ENCODE measurements at places on chromosomes 5 and 9.
A peak's percentile ranks its signal among the peaks of the same experiment; 100 is the strongest.

GRCh38 chr5:38448568-38449350 is 107.7 kb downstream of the LIFR start:
- no peak for DNase-seq

DNA sequence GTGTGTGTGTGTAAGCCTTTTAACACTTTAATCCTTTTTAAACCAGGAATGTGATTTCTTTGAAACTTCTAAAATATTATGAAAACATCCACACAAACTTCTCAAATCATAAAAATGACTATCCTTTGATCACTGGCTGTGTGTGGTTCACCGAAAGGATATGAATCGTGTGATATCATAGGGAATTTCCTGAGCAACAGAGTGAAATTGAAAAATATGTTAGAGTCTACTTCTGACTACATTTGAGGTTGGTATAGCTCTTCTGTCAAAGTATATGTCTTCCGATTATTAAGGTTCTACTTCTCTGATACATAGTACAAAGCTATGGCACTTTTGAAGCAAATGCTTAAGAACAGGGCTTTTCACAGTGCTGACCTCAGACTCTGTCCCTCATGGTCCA is 40.3 kb downstream of the RGMB start:
- DNase-seq = no peak

DNA sequence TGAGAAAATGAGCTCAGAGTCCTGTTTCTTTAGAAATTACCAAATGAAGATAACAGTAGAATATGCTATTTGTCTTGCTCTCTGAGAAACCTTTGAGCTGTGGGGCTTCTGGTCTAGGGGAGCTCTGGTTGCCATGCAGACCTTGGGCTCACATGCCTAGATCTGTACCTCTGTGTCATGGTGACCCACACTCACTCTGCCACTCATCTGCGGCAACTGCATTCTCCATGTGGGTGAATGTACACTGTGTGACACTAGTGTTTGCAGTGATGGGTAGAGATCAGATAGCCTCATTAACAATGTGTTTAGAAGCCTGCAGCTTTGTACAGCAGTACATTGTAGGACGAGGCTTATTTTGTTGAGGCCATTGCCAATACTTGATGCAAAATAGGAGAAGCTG is 521.2 kb downstream of the CHSY3 start:
- no peak for DNase-seq

DNA sequence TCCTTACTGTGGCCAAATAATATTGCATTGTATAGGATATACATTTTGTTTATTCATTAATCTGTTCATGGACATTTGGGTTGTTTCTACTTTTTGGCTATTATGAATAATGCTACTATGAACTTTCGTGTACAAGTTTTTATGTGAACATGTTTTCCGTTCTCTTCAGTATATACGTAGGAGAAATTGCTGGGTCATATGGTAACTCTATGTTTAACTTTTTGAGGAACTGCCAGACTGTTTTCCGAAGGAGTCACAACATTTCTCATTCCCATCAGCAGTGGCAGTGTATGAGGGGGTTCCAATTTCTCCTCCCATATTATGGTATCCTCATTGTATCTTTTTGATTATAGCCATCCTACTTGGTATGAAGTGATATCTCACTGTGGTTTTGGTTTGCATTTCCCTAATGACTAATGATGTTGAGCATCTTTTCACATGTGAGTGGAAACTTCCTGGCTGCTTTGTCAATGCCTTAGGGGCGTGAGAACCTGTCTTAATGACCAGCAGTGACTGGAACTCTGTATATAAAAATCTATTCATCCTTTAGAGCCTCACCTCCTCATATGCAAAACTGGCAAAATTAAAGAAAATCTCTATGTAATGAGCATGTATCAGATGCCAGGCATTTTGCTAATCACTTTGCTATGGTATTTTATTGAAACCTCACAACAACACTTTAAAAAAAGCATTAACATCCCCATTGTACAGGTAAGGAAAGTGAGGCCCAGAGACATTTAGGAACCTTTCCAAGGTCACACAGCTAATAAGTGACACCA is 47.8 kb upstream of the TGFBR1 start:
- DNase-seq = no peak

GRCh38 chr9:95510709-95511615 is 5.8 kb downstream of the PTCH1 start:
- peak; percentile 76 for DNase-seq

DNA sequence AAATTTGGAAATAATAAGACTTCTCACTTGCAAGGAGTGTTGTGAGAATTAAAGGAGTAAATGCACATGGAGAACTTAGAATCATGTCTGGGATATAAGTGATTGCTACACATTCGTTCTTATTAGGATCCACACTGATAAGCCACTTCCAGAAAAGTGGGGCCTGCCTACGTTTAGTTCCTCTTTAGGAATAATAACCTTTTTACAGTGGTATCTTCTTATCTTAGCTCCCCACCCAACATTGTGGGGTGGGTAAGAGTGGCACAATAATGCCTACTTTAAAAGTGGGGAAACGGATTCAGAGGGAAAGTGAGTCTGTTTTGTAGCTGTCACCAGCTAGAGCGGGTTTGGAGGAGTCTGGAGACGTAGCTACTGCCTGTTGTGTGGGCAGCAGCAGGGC is 16.0 kb downstream of the DOCK2 start:
- DNase-seq = no peak

DNA sequence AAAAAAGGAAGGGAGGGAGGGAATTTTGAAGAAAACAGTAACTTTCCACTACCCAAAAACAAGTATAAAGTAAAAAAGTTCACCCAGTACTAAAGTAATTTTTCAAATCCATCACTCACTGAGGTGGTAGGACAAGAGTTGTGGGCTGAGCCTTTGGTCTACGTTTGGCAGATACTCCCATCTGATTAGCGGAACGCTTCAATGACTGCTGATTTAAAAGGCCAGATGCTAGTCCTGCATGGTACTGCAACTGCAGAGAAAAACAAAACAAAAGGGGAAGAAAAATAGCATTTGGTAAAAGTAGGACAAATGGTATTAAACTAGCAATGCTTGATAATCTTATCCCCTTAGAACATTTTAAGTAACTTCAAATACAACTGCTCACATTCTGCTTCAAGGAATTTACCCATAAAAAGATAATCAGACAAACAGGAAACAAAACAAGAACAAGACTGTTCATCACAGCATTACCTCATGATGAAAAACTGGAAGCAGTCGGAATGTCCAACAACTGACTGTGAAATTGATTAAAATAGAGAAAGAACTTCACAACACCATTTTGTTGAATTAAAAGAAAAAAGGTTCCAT is 65.4 kb downstream of the MED27 start:
- no peak for DNase-seq

DNA sequence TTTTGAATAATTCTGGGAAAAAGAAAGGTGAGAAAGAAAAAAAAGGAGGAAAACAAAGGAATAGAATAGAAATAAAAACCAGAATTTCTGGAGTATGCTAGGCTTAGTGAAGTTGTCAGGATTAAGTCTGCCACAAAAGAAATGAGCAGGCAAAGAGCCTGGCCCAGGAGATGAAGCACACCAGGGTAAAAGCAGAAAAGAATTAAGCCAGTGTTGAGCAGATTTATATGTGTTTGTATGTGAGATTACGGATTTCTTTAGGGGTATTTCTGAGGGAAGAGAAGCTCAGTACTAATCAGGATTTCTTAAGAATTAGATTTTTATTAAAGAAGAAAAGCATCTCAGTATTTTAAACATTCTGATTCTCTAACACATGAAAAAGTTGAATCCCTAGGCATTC is 74.5 kb downstream of the MRPS27 start:
- no peak for DNase-seq

DNA sequence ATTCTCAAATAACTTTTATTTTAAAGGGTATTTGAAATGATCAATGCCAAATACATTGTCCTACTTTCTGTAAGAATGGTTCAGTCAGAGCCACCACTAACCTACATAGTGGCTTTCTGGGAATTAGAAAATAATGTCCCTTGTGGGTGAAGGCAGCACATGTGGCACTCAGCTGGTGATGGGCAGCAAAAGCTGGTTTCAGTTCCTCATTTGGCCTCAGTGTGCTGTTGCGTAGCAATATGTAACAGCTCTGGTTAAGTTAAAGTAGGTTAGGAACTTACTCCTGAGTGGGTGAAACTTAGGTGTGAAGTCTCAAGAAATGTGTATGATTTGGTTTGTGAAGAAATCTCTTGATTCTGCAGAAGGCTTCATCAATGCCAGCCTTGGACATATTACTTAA is 99.6 kb upstream of the SPEF2 start:
- DNase-seq = no peak

GRCh38 chr9:89465726-89466308 is 32.1 kb downstream of the SEMA4D start:
- no peak for DNase-seq

DNA sequence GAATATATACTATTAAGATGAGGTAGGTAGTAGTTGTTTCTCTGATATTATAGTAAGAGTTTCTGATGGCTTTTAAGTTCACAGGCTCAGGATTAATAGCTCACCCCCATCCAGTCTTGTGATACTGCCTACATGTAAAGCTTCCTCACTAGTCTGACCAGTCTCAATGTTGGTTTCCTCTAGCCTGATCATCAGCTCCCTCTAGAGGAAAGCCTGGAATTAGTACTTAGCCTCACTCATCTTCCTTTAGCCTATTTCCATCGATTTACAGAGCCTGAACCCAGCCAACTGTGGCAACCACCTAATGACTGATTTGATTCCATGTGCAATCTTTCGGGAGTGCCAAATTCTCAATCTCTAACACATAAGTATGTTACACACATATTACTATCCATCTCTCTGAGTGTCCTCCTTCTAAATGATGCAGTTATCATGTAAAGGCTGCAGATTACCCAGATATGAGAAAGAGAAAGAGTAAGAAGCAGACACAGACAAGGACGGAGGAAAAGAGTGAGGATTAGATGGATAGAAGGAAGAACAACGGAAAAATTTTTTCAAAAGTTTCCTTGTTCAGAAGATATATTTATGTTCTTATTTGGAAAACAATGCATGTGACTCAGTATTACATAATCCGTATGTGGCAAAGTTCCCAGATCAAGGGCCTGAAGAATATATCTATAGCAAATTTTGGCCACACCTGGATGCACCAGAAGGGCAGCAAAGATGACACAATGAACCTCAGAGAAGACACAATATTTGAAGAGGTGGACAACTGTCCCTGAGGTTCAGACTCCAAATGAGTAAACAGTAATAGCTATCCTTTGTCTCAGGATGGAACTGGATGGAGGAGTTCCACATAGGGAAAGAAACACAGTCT is 333.7 kb downstream of the ELAVL2 start:
- DNase-seq = peak; percentile 5

GRCh38 chr9:21688108-21689102 is 114.0 kb upstream of the MTAP start:
- DNase-seq = no peak

DNA sequence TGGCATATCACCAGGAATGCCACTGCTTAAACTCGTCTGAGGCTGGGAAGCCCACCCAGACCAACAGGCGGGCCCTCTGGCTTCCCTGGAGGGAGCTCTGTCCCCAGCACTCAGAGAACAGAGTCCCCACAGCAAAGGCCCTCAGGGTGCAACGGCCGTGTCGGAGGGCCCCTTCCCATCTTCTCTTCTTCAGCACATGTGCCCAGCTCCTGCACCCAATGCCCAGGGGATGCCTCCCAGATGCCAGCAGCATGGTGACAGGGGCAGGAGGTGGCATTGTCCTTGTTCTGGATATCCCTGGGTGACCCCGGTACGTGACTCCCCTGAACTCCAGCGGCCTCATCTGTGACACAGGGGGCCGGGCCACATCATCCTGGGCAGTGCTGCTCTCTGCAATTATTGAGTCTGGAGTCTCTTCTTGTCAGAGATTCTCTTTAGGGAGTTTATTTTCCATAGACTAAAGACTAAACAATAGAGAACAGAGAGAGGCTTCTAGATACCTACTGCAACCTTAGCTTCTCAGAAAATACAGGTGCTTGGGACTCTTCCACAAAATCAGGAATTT is 13.6 kb upstream of the OLFM1 start:
- DNase-seq = no peak

- DNase-seq = no peak
Observed at GRCh38 chr5:58182287-58182841, 277.5 kb downstream of the PLK2 start.

DNA sequence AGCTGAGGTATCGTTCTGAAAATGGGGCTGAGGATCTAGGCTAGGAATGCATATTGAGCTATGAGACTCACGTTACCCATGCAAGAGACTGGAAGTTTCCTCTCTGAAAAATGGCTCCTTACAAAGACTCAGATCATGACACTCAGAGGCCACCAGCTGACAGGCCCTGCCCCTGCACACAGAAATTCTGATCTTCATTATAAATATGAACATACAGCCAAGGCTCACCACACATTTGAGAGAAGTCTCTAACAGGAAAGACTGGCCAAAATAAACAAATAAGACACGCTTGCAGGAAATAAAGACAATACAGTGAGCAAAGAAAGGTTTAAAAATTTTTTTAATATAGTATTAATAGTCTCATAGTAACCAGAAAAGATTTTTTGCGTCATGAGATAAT is 365.9 kb downstream of the NFIB start:
- DNase-seq = no peak

DNA sequence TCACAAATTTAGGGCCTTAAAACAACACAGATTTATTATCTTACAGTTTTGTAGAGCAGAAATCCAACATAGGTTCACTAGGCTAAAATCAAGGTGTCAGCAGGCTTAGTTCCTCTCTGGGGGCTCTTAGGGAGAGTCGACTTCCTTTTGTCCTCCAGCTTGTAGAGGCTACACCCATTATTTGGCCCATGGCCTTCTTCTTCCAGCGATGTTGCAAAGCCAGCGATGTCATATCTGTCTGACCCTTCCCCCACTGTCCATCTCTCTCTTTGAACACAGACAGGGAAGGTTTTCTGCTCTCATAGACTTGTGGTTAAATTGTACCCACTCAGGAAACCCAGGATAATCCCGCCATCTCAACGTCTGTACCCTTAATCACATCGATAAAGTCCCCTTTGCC is 60.3 kb upstream of the SHB start:
- DNase-seq = no peak

DNA sequence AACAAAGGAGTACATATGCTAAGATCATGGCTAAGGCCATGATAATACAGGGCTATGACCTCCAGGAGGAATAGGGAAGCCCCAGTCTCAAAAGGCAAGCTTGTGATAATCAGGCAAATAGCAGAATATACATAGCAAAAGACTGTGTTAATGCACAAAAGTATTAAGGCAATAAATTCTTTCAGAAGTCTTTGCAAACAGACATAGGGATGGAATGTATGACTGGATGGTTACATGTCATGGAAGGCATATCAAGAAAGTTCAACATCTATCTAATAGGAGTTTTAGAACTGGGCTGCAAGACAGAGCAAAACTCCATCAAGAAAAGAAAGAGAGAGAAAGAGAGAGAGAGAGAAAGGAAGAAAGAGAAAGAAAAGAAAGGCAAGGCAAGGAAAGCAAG is 264.5 kb upstream of the CDH6 start:
- no peak for DNase-seq

DNA sequence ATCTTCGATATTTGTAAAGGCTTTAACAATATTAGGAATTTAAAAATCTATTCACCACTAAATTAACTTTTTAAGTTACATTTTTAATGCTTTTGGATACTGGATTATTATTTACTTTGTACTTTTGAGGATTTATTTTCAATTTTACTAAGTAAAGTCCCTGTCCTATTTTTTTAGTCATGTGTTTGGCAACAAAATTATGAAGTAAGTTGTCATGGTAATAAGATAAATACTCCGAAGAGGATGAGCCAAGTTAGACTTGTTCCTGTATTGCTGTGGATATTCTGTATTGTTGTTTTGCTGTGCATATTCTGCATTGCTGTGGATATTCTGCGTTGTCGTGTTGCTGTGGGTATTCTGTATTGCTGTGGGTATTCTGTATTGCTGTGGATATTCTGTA is 210.1 kb downstream of the MTRR start:
- no peak for DNase-seq

- no peak for DNase-seq
Observed at GRCh38 chr9:100112677-100113336, 13.8 kb downstream of the INVS start.

Measured in NCI-H2081 treated with DMSO at 0.1 percent for 48 hours (cell line).